GM23248 (cell line): ENCODE measurements at places on chromosomes 3 and 15. TPM values are rescaled to one million over a fixed set of nuclear protein-coding genes. Genes with fewer than 3 reads are reported as not detected.

DNA sequence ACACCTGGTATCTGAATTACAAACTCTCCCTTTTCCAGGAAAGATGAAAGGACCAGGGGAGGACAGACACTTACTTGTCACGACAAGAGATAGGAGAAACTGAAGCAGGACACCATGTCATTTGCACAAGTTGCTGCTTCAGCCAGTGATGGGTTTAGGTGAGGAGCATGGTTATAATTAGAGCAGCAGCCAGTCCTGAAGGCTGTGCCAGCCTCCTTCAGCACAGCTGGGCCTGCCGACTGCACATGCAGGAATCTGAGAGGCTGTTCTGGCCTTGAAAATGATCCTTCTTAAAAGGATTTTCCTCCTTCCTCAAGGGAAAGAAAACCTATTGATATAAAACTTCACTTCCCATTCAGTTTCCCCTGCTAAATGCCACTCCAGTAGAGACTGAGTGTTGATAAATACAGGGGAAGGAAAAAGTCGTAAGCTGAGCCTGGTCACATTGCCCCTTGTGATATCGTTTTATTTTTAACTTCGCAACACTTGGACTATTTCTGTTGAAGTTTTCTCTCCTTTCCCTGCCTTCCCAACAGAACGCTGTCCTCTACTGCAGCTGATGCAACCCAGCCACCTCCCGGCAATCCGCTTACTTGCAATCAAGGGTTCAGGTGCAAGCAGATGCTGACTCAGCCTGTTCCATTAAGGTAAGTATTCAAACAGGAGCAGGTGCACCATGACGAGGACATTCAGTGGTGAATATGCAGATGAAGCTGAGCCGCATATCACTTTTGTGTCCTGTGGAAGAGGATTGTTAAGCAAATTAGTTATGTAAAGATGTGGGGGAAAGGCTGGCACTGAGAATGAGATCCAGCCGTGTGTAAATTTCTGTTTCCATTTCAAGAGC lies at the start of gene FBXO40:
FBXO40 (plus strand) TSS at position 524 of the 847 bp plus-strand sequence. CDS start 27,197 bp downstream, outside the sequence.
- no peak for DNase-seq

DNA sequence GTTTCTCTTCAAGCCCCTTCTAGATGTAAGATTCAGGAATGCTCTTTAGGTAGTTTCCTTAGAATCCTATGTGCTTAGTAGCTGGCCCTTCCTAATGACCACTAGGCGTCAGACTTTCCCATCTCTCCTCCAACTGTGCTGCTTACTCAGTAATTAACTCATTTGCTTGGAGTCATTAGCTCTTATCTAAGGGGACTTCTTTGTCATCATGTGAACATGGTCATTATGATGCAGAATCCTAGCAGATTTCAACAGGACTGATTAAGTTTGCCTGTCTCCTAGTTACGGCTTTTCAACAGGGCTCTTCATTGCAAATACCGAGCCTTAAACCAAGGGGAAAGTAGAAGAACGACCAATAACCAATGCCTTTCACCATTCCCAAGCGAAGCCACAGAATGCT lies 46.4 kb downstream of the GJD2 start:
- DNase-seq: peak; percentile 79

- DNase-seq: peak; percentile 95
Observed at GRCh38 chr15:22968366-22968765, 11.8 kb downstream of the CYFIP1 start.

DNA sequence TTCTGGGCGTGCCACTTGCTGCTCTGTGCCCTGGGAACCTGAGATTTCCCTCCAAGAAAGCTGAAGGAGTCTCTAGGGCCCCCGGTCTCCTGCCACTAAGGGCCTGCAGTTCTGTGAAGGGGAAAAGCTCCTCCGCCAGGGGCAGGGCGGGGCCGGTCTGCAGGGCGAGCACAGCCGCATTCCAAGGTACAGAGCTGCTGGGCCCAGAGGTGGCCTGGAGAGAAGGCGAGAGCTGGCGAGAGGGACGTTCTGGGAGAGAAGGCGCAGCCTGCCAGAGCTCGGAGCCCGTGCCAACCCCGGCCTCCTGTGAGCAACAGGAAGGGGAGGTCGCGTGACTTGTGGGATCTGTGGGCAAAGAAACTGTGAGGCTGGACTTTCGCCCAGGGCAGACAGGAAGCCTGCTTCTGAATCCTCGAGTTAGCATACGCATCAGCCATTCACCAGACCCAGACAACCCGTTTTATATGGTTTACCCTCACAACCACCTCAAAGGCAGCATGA lies 500.4 kb downstream of the SHQ1 start:
- DNase-seq: peak; percentile 43

DNA sequence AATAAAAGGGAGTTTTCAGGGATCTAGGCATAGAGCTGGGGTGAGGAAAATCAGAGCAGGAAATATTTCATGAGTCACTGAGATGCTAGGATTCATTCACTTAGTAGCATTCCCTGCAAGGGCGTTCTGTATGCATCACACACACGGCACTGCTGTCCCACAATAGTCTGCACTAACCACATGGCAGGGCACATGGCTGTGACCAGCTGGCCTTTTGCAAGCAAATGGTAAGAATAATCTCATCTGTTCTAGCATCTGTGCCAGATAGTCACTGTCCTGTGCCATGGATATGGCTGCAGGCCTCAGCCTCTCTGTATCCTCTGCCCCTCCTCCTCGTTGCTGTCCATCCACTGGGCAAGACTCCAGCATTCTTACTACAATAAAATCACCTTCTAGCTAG lies 37.8 kb downstream of the BOC start:
- peak; percentile 96 for DNase-seq

Gene FGF12
- not detected in 2 replicates for total RNA-seq

DNA sequence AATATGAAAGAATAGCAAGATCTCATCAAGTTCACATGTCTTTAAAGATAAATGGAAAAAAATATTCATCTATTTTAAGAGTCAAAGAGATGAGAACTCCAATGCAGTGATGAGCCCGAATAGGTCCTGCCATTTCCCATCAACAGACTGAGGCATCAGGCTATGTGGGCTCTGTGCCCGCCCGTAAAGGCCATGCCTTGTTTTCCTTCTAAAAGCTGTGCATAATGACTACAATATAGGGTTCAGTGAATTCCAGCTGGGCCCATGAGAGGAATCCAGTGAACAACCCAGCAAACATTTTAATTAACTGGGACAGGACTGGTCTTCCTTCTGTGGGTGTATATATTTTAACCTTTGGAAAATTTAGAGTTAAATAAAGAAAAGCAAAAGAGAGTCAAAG lies 44.6 kb downstream of the RASGRP1 start:
- DNase-seq: no peak

Gene GPR87
- total RNA-seq: 0.22 TPM in 1 of 2 replicates, not detected in the other

GRCh38 chr15:67157521-67158252 lies 92.3 kb downstream of the SMAD3 start:
- no peak for DNase-seq

DNA sequence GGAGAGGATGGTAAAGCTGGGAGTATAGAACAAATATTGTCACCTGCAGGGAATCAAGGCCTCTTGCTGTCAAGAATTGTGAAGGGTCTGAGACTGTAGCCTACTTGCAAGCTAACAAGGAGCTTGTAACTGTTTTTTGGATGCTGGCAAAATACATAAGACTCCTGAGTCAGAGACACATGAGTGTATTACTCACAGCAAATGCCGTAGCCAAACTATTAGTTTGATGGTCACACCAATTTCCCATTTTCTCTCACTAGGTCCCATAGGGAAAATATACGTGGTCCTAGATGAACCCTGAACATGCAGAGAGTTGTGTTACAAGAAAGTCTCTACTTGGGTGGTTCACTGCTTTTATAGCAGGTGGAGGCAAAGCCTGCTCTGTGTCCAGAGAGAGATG lies 44.7 kb upstream of the LIPC start:
- DNase-seq: peak; percentile 93

Gene GMNC
- not detected in 2 replicates for total RNA-seq

GRCh38 chr3:150495563-150496168 lies 50.6 kb downstream of the SERP1 start:
- peak; percentile 65 for DNase-seq

DNA sequence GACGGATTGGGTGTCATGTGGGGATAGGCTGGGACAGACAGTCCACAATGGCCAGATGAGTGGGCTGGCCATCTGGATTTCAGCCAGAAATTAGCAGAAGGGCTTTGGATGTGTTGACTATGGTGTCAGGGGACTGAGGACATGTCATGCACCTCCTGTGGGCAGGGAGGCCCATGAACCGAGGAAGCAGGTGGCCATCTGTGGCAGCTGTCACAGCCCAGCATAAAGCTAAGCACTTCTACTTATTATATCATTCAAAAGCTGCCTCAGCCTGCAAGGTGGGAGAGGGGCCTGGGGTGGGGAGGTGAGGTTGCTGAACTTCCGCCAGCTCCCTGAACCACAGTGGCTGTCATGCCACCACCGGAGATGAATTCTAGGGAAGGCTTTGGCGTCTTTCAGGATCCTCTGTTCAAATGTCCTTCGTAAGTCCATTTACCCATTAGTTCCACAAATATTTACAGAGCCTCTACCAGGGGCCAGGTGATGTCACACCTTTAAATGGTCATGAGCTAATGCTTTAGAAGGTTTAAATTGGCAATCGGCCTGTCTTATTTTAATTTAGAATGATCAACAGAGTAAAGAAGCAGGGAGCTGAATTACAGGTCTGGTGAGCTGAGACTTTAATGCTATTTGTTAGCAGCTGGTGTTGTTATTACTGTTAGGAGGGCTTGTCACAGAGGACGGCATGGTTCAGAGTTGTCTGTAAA lies 23.6 kb upstream of the CAV3 start:
- DNase-seq: no peak

DNA sequence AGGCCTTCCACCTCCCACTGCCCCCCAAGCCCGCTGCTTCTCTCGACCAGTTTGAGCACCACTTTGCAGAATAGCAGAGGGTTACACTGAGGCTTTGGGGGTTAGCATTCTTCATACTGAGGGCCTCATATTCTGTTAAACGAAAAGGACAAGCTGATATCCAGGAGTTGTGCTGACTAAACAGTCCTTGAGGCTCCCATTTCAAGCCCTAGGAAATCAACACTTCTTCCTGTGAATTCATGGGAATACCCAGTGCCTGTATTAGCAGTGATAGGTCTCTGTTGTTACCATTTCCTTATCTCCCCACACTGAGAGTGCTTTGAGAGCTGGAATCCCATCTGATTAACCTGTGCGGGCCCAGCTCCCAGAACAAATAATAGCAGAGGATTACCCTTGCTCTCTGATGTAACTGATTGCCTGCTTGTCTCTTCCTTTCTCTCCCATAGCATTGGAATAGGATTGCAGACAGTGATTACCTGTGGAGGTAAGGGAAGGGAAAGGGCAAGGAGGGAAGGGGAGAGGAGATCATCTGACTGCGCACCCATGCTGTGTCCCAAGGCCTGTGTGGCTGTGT lies 930 bp downstream of the FBXW12 start:
- no peak for DNase-seq

GRCh38 chr3:63943678-63944077 lies 31.5 kb upstream of the SCAANT1 start:
- DNase-seq: no peak

- DNase-seq: no peak
Observed at GRCh38 chr3:134928819-134929218, 133.8 kb downstream of the EPHB1 start.

DNA sequence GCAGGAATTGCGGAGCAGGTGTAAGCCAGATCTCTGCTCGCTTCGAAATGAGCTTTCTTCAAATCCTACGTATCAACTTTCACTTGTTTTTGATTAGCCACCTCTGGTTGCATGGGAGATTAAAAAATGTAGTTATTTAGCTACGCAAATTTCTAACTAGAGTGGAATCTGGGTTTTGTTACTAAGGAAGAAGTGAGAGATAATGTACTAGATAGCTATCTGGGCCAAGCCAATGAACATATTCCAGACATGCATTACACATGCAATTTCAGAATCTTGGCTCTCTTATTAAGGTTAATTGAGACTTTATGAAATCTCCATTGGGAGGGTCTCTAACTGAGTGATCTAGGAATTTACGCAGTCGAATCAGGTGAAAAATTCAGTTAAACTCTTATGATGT lies 765.7 kb downstream of the DIPK2A start:
- DNase-seq: no peak

DNA sequence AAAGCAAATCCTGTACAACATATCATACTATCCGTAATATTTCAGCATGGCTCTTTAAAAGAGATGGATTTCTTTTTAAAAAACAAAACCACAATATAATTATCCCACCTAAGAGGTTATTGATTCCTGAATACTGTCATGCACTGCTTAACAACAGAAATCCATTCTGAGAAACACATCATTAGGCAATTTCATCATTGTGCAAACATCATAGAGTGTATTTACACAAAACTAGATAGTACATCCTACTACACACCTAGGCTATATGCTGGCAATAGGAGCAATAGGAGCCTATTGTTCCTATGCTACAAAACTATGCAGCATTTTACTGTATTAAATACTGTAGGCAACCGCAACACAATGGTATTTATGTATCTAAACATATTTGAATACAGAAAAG lies 242.0 kb downstream of the NEK10 start:
- DNase-seq: no peak
